ENCODE measurements at places on chromosomes 12 and 14. TPM values are rescaled to one million over a fixed set of nuclear protein-coding genes. Genes with fewer than 3 reads are reported as not detected.
A peak's percentile ranks its signal among the peaks of the same experiment; 100 is the strongest.

DNA sequence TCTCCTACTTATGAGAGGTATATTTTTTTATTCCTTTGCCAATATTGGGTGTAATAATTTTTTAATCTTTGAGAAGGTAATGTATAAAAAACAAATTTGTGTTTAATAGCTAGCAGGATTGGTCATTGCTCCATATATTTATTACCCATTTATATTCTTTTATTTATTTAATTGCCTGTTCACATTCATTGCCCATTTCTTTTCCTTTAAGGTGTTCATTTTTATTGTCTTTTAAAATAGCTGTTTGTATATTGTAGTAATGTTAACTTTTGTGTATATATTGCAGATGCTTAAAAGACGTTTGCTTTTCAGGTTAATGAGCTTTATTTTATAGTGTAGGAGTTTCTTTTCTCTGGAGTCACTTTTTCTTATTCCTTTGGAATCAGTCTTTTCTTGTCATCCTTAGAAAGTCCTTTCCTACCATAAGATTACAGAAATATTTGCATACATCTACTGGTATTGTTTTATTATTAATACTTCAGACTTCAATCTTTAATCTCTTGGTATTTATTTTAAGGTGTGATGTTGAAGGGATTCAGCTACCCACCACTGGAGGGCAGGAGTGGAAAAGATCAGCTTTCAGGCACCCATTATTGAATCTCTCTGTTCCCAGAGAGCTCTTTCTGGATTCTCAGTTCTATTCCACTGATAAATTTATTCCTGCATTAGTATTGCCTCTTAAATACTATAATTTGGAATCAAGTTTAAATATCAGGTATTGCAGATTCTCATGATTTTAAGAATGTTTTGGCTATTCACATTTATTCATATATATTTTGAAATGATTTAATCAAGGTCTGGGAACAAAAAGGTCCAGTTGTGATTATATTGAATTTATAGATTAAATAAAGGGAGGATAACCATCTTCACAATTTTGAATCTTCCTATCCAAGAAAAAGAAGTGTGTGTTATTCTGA is 17.3 kb downstream of the PPM1A start:
- no peaks in the 10 kb centered on the region for H3K27me3 ChIP-seq
- no peak overlapping the region for H3K4me3 ChIP-seq
- no peak for DNase-seq

- no peak for DNase-seq
- H3K27ac ChIP-seq = peak overlapping the region; percentile 36
- H3K4me3 ChIP-seq = no peak overlapping the region
- peaks cover 4% of the 10 kb centered on the region for H3K4me1 ChIP-seq
- H3K27me3 ChIP-seq = no peaks in the 10 kb centered on the region
- no peaks in the 10 kb centered on the region for H3K36me3 ChIP-seq
These were observed 25.7 kb downstream of the NUAK1 start for GRCh38 chr12:106113042-106113441.

Gene DLK1
- polyA plus RNA-seq = 6.9 TPM

DNA sequence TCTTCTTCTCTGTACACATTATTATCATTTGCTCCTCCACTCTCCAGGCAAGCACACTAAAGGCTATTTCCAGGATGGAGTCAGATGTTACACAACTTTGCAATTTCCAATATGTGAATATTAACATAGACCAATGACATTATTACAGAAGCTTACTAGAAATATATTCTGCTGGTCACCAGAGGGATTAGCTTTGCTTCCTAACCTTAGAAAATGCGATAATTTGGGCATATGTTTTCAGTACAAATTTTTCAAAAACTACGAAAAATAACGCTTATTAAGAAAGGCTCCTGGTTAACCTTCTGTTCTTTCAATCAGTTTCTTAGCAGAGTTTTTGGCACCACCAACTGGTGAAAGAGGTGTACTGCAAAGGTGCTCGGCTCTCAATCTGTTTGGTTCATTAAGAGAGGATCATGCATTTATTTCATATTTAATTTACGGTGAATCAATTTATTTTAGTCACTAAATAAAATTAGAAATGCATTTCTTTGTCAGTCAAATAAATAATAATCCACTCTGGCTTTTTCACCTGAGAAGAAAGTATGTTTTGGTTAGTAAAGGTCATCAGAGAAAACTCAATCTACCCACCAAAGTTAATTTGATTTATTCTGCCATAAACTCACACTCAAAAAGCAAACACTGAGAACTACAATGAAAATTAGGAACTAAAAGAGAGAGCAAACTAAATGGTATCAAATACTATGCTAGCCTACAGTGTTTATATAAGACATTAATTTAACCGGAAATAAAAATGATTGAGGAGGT is 39.2 kb downstream of the EFCAB11 start:
- peaks cover 4% of the 10 kb centered on the region for H3K4me1 ChIP-seq
- H3K36me3 ChIP-seq = no peaks in the 10 kb centered on the region
- H3K4me3 ChIP-seq = no peak overlapping the region
- no peak overlapping the region for H3K27ac ChIP-seq
- peak; percentile 26 for DNase-seq

- H3K27me3 ChIP-seq = no peaks in the 10 kb centered on the region
- H3K4me3 ChIP-seq = no peak overlapping the region
- no peak overlapping the region for H3K27ac ChIP-seq
- DNase-seq = no peak
- H3K36me3 ChIP-seq = no peaks in the 10 kb centered on the region
These were observed 18.5 kb upstream of the GRIP1 start for GRCh38 chr12:66697404-66697803.

- H3K27ac ChIP-seq = no peak overlapping the region
- H3K27me3 ChIP-seq = no peaks in the 10 kb centered on the region
- no peak overlapping the region for H3K4me3 ChIP-seq
- no peaks in the 10 kb centered on the region for H3K36me3 ChIP-seq
- no peak for DNase-seq
These were observed 343.7 kb upstream of the FKBP4 start for GRCh38 chr12:2451025-2451424.

- no peak overlapping the region for H3K4me3 ChIP-seq
- H3K27ac ChIP-seq = no peak overlapping the region
- no peak for DNase-seq
- no peaks in the 10 kb centered on the region for H3K4me1 ChIP-seq
These were observed 464.6 kb downstream of the ADAMTS20 start for GRCh38 chr12:43087195-43088091.

DNA sequence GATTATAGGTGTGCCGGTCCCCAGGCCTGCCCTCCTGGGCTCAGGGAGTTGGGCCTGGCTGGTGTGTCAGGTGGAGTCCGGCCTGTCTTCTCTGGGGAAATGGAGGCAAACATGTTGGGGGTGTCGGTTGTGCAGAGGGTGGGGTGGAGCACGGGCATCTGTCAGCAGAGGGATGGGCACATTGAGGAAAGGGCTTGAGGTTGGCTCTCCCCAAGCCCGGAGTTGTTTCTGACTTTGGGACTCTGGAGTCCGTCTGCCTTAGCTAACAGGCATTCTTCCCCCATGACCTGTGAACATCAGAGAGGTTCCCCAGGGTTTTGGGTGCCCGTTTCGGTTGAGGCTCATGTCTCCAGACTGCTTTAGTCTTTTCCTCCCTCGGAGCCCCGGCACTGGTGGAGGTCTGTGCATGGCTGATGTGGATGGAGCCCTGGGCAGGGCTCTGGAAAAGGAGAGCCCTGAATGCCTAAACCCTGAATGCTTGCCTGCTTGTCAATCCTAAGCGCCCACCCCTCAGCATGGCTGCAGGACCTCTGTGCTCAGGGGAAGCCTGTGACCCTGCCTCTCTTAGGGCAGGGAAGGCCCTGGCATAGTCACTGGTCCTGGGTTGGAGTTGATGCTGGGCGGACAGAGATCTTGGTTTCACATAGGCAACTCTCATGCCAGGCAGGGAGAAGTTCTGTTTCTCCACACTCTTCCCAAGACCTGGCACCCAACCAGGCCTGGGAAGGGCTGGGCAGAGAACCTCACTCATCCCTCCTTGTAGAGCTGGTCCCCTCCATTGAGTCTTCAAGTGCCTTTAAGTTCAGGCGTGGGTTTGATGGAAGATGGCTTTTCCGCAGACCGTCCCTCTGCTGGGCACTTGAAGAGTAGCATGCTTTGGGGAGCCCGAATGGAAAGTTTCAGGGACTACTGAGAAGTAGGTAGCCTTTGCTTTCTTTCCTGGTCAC is 12.9 kb downstream of the NYNRIN start:
- H3K27me3 ChIP-seq = no peaks in the 10 kb centered on the region
- no peaks in the 10 kb centered on the region for H3K36me3 ChIP-seq
- no peak overlapping the region for H3K4me3 ChIP-seq
- no peak overlapping the region for H3K27ac ChIP-seq

DNA sequence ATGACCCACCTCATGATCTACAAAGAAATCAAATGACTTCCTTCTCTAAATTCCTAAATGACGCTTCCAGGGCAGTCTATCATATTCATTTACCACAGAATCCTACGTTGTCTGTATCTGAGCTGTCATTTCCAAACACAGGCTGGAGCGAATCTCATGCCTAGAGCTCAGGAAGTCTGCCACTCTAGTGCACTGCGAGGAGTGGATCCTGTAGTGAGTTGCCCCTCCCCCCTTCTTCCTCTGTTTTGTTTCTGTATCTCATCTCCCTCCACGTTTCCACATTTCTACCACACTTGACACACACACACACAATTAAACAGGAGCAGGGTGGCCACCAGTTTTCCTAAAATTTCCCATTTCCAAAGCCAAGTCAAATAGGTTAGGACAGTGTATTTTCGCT is 415.4 kb upstream of the PRICKLE1 start:
- no peaks in the 10 kb centered on the region for H3K36me3 ChIP-seq
- H3K27ac ChIP-seq = no peak overlapping the region
- H3K4me1 ChIP-seq = no peaks in the 10 kb centered on the region
- no peaks in the 10 kb centered on the region for H3K27me3 ChIP-seq

Gene GDF3
- 0.37 TPM for polyA plus RNA-seq

GRCh38 chr12:116765271-116765670 is 27.2 kb downstream of the RNFT2 start:
- no peaks in the 10 kb centered on the region for H3K36me3 ChIP-seq
- H3K27me3 ChIP-seq = no peaks in the 10 kb centered on the region
- no peak for DNase-seq
- H3K27ac ChIP-seq = no peak overlapping the region

- no peaks in the 10 kb centered on the region for H3K36me3 ChIP-seq
- H3K4me3 ChIP-seq = no peak overlapping the region
- no peak for DNase-seq
- H3K4me1 ChIP-seq = no peaks in the 10 kb centered on the region
- H3K27me3 ChIP-seq = no peaks in the 10 kb centered on the region
- H3K27ac ChIP-seq = no peak overlapping the region
These were observed 384.7 kb downstream of the CCDC91 start for GRCh38 chr12:28574746-28575592.

- DNase-seq = no peak
- H3K36me3 ChIP-seq = peaks cover 3% of the 10 kb centered on the region
- no peaks in the 10 kb centered on the region for H3K27me3 ChIP-seq
These were observed 154.4 kb downstream of the FUT8 start for GRCh38 chr14:65566820-65567522.

Gene IFNG-AS1
- 0.07 TPM for polyA plus RNA-seq

GRCh38 chr12:104022786-104023185 is 27.2 kb downstream of the GLT8D2 start:
- DNase-seq = no peak
- no peaks in the 10 kb centered on the region for H3K4me1 ChIP-seq
- no peaks in the 10 kb centered on the region for H3K27me3 ChIP-seq
- no peaks in the 10 kb centered on the region for H3K36me3 ChIP-seq
- no peak overlapping the region for H3K27ac ChIP-seq

GRCh38 chr14:31071151-31071550 is 45.0 kb upstream of the STRN3 start:
- no peak overlapping the region for H3K4me3 ChIP-seq
- no peaks in the 10 kb centered on the region for H3K4me1 ChIP-seq
- no peaks in the 10 kb centered on the region for H3K36me3 ChIP-seq
- H3K27ac ChIP-seq = no peak overlapping the region
- H3K27me3 ChIP-seq = no peaks in the 10 kb centered on the region
- no peak for DNase-seq

GRCh38 chr14:52850451-52850909 is 59.1 kb upstream of the GNPNAT1 start:
- H3K4me1 ChIP-seq = no peaks in the 10 kb centered on the region
- H3K27ac ChIP-seq = no peak overlapping the region
- H3K27me3 ChIP-seq = no peaks in the 10 kb centered on the region
- no peak for DNase-seq
- no peak overlapping the region for H3K4me3 ChIP-seq

Gene PZP
- 0.21 TPM for polyA plus RNA-seq

Gene GPR65
- 10.1 TPM for polyA plus RNA-seq

Gene UNG
- polyA plus RNA-seq = 14.1 TPM

GRCh38 chr14:89237921-89238529 is 179.0 kb downstream of the FOXN3 start:
- no peak overlapping the region for H3K4me3 ChIP-seq
- H3K4me1 ChIP-seq = no peaks in the 10 kb centered on the region
- H3K27me3 ChIP-seq = no peaks in the 10 kb centered on the region
- DNase-seq = no peak

- H3K27me3 ChIP-seq = no peaks in the 10 kb centered on the region
- no peak overlapping the region for H3K4me3 ChIP-seq
- H3K36me3 ChIP-seq = peaks cover 63% of the 10 kb centered on the region
- no peaks in the 10 kb centered on the region for H3K4me1 ChIP-seq
- H3K27ac ChIP-seq = no peak overlapping the region
- no peak for DNase-seq
These were observed 7.3 kb downstream of the MYG1 start for GRCh38 chr12:53306826-53307225.

Gene FITM1
- polyA plus RNA-seq = 3.5 TPM

DNA sequence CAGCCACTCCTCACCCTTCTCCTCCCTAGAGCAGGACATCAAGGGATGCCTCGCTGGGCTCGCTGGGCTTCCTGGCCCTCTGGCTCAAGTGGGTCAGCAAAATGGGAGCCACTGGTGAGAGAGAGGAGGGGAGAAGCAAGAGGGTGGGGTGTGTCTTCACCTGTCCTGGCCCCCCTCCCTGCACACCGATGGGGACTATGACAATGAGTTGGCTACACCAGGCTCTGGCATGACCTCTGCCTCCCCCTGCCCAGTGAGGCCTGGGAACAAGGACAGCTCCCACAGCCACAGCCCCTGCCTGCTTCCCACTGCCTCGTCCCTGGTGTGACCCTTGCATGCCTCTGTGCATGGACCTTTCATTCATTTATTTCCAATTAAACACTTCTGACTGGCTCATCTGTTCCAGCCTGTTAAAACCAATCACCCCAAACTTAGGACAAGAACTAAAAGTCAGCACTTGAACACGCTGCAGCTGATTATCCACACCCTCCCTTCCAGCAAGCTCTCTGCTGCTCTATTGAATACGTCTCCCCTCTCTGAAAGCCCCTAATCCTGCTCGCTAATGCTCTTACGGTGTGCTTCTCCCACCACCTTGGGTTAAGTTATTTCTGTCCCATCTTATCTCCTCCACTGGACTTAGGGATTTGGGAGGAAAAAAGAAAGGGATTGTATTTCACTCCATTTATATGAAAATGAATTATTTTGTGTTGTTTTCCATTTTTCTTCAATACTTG is 5.8 kb upstream of the PPP2R5C start:
- peaks cover 35% of the 10 kb centered on the region for H3K27me3 ChIP-seq
- H3K36me3 ChIP-seq = no peaks in the 10 kb centered on the region
- H3K4me3 ChIP-seq = no peak overlapping the region
- DNase-seq = no peak
- H3K27ac ChIP-seq = no peak overlapping the region
- peaks cover 5% of the 10 kb centered on the region for H3K4me1 ChIP-seq

Gene TBX3
- polyA plus RNA-seq = 3.9 TPM
